ENCODE measurements at places on chromosomes 6 and 20.

DNA sequence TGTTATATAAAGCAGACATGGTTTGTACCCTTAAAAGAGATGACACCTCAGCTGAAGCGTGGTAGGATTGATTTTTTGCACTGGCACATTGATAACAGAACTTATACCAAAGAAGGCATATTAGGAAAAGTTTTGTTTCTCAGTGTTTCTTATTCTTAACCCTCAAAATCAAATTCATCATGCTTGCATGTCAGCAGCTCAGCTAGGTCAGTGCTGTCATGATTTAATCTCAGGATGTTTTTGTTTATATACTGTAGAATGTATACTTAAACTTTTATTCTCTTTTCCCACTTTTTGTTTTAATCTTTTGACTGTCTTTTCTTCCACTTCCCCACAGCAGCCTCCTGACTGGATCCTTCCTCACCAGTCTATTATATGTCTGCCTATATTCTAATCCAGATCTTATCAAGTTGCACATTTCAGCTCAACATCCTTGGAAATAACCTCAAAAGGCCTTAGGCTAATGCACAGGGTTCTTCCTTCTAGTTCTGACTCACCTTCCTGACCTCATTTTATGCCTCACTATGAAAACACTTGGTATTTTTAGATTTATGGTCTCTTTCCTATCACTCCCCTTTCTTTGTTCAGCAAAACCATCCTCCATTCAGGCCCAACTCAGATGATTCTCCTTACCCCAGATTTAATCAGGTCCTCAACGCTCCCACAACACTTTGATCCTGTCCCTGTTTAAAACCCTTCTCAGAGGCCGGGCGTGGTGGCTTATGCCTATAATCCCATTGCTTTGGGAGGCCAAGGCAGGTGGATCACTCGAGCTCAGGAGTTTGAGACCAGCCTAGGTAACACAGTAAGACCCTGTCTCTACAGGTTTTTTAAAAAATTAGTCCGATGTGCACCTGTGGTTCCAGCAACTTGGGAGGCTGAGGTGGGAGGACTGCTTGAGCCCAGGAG, 7.2 kb downstream of the HEBP2 start:
- no peak for DNase-seq

- DNase-seq: no peak
Measured at GRCh38 chr20:63848003-63848911, 13.0 kb upstream of the ABHD16B start.

DNA sequence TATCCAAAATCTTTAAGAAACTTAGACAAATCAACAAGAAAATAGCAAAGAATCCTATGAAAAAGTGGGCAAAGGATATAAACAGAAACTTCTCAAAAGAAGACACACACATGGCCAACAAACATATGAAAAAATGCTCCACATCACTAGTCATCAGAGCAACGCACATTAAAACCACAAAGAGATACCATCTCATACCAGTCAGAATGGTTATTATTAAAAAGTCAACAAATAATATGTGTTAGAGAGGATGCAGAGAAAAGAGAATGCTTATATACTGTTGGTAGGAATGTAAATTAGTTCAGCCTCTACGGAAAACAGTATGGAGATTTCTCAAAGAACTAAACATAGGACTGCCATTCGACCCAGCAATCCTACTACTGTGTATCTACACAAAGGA, 212.0 kb upstream of the DTNBP1 start:
- DNase-seq: no peak

GRCh38 chr6:155771822-155772221, 316.2 kb upstream of the NOX3 start:
- no peak for DNase-seq

DNA sequence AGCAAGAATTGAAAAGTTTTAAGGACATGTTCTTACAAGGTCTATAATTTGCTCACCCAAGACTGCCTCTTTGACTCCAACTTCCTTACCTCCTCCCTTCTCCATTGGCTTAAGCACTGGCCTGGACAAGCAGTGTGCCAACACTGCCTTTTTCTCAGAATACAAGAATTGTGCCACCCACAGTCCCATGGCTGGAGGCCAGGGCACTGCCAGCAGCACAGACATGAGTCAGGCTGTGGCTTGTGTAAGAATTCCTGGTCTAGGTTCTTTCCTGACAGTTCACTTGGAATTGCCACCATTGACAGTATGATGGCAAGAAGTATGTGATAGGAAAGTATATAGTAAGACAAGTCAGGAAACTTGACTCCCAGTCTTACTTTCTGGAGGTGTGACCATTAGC, 202.7 kb upstream of the MARCKS start:
- peak; percentile 96 for DNase-seq

DNA sequence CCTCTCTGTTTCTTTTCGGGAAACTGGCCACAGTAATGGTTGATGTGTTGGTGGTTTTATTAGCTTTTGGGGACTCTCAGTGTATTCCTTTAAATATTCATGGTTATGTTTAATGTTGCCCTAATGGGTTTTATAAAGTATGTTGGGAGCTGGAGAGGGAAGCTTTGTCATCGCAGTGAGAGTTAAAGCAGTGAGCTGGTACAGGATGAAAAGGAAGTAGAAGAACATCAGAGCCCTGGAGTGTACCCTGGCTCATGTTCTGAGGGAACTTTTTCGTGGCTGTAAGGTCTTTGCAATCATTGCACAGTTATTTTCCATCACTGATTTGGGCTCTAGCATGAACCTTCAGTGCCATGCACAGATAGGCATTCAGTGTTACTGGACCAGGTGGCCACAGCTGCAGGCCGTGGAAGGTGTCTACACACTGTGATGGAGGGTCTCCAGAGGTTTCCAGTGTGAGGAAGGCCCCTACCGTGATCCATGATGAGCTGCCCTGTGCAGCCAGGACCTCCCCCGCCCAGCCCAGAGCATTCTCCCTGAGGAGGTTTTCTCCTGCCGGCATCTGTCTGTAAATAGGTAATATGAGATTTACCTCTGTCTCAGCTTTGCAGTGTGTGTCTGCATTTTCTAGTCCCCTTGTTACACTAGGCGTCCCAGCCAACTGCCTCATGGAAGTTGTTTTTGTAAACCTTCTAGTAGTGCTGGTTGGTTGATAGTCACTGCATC, 22.4 kb upstream of the TMEM217 start:
- DNase-seq: no peak

DNA sequence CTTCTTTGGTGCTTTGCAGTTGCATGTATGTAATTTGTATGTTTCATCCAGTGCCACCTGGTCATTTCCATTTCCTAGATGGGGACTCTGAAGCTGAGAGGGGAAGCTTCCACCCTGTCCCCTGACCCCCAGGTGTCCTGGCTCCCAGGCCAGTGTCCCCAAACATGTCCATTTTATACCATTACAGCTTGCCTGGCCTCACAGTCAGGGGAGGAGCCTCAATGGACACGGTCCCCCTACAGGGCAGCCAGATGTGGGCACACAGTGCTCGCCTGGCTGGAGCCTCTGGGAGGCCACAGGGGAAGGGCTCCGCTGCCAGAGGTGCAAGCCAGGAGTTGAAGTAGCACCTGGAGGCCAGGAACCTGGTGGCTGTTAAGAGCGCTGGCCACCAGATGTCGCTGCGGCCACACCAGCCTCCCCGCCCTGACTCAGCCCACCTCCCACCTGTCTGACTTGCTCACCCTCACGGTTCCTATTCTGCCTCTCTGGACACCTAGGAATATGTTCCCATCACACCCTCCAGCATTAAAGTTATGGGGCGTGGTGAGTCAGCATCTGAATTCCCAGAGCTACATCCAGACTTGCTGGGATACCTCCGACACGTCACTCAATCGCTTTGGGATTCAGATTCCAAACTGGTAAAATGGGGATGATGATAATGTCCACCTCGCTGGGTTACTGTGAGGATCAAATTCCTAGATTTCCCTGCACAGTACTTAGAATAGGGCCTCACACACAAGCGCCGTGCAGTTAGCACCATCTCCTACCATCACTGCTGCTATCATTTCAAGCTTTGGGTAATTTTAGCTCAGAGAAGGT, 107.4 kb downstream of the SULF2 start:
- DNase-seq: no peak

DNA sequence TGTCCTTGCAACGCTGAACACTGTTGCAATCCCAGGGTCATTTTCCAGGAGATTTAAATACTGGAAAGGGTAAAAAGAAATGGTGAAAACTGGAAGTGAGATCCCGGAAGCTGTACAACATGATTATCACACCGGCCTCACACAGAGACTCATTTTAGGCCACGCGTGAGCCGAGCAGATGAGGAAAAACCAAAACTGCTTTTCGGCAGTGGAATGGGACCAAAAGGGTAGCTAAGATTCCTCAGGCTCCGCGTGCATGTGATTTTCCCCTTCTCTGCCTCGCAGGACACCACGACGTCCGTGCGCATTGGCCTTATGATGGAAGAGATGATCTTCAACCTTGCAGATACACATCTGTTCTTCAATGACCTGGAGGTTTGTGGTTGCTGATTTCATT, 213.7 kb downstream of the ZMYND8 start:
- DNase-seq: no peak

DNA sequence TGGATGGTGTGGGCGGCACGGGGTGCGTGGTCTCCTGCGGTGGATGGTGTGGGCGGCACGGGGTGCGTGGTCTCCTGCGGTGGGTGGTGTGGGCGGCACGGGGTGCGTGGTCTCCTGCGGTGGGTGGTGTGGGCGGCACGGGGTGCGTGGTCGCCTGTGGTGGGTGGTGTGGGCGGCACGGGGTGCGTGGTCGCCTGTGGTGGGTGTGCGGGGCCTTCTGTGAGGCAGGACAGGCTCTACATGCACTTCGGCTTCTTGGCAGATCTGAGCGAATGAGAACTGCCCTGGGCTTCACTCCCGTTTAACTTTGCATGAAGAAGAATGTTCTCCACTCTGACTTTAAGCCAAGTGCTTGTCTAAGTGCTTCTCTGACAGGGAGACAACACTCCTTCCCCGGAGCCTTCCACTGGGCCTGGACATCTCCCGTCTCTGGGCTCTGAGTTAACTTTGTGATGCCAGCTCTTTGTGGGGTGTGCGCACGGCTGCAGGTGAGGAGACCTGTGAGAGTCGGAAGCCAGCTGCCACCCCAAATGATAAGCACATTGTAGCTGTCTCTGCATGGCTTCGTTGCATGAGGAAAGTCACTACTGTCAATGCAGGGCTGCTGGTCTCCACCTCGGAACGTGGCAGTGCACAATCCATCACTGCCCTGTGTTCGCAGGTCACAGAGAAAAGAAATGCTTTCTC, 244.8 kb downstream of the DLL1 start:
- no peak for DNase-seq

- DNase-seq: no peak
Measured at GRCh38 chr20:49866051-49866450, 49.3 kb downstream of the SPATA2 start.

DNA sequence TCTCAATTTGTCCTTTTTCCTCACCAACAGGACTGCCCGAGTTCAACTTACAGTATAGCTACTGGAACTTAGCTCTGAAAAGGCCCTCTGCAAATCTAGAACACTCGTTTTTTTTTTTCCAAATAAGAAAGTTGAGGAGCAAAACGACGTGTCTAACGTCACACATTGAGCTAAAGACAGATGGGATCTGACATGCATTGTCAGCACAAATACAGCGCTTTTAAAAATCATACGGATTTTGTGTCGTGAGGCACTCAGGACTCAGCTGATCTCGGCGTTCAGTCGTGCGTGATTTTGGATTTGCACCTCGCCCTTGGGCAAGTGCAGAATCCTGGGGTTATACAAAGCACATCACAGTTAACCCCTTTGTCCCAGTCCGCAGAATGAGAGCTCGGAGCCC, 94.7 kb upstream of the ZNF322 start:
- no peak for DNase-seq

DNA sequence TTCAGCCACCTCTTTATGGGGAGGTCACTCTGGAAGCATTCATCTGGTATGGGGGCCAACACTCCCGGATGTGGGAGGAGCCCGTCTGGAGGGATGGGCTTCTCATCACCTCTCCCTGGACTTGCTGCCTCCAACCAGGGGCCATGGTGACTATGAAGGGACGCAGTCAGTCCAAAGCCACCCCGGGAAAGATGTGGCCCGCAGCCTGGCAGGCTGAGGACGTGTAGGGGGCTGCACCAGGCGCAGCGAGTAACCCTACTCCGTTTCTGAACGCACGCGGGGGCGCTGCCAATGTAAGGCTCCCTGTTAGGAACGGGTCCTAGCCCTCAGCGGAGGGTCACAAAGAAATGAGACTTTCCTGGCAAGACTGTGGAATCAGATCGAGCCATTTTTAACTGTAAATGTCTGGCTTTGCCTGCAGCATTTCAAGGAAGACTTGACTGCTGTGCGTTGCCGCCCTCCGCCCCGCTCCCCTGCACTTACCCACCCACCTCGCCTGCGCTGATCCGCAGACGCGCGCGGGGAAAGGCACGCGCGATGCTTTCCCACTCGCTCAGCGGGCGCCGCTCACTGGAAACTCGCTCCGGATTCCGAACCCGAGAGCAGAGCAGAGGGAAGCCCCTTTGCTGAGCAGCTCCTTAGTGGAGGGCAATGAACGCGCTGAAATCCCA, 55.1 kb downstream of the IL20RA start:
- no peak for DNase-seq

DNA sequence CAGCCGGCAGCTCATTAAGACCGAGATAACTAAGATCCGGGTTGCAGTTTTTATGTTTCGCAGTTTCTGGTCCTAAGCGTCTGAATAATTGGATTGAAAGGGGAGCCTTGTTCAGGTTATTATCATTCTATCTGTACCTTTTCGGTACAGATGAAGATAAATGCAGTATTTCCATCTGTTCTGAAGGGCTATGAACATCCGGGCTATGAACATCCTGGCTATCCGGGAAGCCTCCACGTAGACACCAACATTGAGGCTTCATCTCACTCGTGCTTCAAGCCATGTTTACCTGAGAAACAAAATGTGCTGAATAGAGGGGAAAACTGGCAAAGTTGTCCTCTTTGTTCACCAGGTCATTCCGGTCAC, 399 bp upstream of the REPS1 start:
- DNase-seq: no peak

DNA sequence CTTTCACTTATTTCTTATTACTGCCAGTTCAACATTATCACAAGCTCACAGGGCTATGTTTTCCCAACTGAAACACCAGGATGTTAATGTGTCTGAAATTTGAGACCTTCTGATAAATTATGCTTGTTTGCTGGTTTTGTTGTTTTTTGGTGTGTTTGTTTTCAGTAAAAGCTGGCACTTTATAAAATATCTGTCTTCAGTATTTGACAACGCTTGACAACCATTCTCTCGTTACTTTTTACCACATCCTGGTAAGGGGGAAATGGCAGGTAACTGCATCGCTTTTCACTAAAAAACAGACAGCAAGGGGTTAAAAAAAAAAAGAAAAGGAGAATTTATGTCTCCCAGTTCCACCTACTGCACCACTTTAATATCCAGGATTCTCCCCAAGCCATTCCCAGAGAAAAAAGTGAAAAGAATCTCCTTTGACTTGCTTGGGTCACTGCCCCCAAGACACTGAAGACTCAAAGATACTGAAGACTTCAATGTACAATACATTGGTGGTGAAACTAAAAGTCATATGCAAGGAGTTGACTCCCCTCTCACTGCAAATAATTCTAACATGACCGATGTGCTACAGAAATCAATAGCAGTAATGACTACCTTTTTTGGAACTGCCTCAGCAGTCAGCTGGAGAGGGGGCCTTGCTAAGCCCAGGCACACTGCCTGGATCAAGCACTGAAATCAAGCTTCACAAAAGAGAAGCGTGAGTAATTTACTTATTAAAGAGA, 88.9 kb downstream of the HIVEP2 start:
- no peak for DNase-seq

GRCh38 chr20:39398656-39399055, 436.5 kb downstream of the DHX35 start:
- no peak for DNase-seq

- no peak for DNase-seq
Measured at GRCh38 chr6:163122365-163122764, 292.2 kb upstream of the QKI start.

- DNase-seq: peak; percentile 25
Measured at GRCh38 chr20:25213566-25214425, 18.3 kb downstream of the ENTPD6 start.

- no peak for DNase-seq
Measured at GRCh38 chr20:62198931-62199330, 16.1 kb downstream of the MTG2 start.

Data from ascending aorta (tissue), 2 donors.